Stimulated activated CD8-positive, alpha-beta memory T cell treated with anti-CD3 and anti-CD28 coated beads, Interleukin-7, amount 100 ng/mL, for 24 hours (primary cell): ENCODE measurements at places on chromosomes 5 and 9.

GRCh38 chr9:92983984-92984589 lies 36.8 kb downstream of the FGD3 start:
- no peak for DNase-seq

DNA sequence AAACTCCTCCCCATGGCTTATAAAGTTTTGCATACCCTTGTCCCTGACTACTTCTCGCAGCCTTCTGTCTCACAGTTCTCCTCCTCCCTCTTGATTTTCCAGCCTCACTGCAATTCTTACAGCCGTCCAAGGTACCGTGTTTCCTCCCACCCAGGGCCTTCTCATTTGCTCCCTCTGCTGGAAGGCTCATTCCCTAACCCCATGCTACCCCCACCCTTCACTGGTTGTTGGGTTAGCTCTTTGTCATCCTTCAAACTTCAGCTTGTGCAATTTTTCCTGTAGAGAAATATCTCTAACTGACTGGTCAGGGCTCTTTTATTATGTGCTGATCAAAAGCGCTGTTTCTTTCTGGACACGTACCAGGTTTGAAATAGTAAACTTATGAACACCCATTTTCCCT lies 329.2 kb downstream of the EBF1 start:
- DNase-seq: no peak

GRCh38 chr9:137626464-137626863 lies 7.7 kb downstream of the EHMT1 start:
- no peak for DNase-seq

GRCh38 chr5:15682122-15682521 lies 182.1 kb downstream of the FBXL7 start:
- no peak for DNase-seq

DNA sequence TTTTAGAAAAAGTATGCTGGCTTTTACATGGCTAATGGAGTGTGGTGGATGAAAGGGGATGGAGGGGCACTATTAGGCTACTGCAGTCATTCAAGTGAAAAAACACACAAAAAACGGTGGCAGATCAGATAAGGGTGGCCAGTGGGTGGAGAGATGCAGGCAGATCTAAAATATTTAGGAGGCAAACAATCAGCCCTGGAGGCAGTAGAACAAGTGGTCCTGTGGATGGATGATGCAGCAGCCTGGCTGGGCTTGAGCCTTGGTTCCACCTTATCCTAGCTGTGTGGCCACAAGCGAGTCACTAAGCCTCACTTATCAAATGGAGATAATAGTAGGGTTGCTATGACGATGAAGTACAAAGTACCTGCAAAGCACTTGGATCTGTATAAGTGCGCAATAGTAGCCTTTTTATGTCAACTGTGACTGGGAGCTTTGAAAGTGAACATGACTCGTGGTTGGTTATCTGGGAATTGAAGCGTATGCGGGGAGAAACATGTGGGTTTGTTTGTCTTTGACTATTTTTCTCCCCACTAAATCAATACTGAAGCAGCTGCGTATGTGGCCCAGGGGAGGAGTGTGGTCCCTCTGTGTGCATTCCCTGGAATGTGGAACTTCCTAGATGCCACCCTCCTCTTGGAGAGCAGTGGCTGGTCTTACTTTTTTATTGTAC lies 20.2 kb downstream of the NSG2 start:
- DNase-seq: no peak

GRCh38 chr5:125228363-125229070 lies 482.1 kb upstream of the ZNF608 start:
- DNase-seq: no peak

- no peak for DNase-seq
Measured at GRCh38 chr9:108156270-108156998, 666.9 kb upstream of the KLF4 start.

GRCh38 chr5:58871648-58872242 lies 288.9 kb downstream of the RAB3C start:
- DNase-seq: no peak

- no peak for DNase-seq
Measured at GRCh38 chr9:26684029-26684428, 208.6 kb downstream of the CAAP1 start.

GRCh38 chr9:112846528-112847488 lies 43.9 kb downstream of the SLC46A2 start:
- DNase-seq: no peak

DNA sequence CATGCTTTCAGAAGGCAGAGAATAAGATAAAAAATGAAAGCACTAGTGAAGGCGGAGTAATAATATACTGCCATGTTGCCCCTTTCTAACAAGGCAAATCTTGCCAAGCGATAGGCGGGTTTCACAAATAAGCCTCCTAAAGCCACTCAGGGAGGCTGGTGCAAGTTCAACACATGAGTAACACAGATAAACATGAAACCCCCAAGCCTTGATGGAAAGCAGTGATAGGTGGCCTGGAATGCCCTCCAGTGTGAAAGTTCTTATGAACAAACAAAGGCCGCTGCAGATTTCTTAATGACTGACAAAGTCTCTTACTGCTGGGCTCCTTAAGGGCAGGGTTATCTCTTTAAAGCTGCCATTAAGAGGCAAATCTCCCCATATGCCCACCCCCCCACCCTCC lies 154.7 kb downstream of the ZDHHC21 start:
- no peak for DNase-seq

GRCh38 chr5:80195837-80196400 lies 59.9 kb downstream of the SERINC5 start:
- DNase-seq: no peak

DNA sequence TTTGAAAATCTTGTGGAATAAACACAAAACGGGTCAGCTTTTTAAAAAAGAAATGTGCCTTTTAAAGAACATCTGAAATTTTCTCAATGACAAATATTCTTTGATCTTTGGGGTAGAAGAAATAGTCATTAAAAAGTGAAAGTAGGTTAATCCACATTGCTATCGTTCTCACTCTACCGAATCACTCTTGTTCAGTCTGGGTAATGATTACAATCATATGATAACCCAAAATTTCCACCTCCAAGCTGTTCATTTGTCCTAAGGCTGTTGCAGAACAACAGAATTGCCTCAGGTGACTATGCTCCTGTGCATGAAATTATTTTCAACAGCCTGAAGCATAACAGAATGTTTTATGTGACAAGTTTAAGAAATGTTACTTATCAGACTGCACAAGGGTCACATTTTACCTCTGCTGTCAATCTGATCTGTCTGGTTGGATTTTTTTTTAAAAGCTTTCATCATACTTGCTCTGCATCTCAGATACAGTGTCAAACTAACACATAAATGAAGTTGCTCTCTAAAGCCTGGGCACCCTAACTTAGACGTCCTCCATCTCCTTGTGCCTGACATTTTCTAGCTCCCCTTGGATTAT lies 227.3 kb downstream of the LURAP1L start:
- no peak for DNase-seq

DNA sequence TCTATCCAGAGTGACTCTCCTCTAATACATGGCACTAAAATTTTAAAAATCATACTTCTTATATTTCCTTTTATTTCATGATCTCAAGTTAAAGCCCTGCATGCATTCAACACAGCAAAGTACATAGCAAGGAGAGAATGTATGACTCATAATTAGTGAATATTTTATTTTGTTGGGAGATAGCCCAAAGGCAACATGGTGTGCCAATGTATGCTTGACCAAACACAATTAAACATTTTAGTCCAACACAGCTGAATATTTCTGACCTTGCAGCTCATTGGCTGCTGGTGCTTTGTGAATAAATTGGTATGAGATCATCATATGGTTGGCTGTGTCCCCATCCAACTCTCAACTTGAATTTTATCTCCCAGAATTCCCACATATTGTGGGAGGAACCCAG lies 103.5 kb downstream of the NPR3 start:
- no peak for DNase-seq

DNA sequence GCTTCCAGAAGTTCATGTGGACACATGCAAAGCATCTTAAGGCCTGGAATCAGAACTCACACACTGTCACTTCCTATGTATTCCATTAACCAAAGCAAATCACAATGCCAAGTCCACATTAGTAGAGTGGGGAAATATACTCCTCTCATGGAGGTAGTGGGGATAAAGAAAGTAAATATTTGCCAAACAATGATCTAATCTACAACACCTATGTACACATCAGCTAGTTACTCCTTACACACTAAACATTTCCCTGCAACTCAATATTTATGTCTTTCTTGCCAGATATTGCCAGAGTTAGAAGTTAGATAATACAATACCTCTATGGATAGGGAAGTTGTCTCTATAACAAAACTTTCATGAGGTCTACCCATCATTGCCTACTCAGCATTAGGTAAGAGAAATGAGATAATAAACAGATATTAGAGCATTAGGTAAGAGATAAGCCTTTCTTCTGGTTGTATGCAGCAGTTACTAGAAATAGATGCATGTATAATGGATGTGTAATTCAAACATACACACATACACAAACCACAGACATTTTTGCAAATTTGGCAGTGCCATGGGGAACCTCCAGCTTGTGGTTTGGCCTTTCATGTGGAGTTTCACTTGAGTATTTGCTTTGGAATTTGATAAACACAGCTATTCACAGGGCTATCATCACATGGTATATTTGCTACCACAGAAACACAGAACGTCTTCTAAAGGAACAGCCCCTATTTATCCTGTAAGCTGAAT lies 196.5 kb downstream of the TLE1 start:
- DNase-seq: no peak

- no peak for DNase-seq
Measured at GRCh38 chr5:133129950-133130349, 78.1 kb downstream of the HSPA4 start.

DNA sequence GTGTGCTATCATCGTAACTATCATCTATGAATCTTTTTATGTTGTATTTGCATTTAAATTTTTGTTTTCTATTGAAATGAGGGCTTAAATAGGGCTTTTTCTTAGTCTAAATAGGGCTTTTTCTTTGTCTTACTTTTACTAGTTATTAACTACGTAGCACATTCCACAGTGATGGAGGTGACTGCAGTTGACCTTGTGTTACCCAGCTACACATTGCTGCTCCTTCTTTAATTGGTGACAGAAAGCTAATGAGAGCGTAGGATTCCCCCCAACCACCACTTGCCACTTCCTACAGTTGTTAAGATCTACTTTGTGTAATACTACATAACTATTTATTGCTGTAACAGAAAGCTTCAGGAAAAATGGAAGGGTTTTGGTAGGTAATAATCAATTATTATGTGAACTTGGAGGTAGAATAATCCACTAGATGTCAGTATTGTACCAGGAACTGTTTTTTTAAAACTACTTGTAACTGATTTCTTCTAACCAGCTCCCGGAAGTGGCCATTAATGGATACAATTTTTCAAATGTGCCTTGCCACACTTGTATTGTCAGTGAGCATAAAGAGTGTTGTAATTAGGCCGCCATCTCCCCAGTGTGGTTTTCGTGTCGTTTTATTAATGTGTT lies 18.0 kb downstream of the MTRR start:
- DNase-seq: no peak

- DNase-seq: no peak
Measured at GRCh38 chr9:77764894-77765780, 117.0 kb upstream of the GNA14 start.

GRCh38 chr9:93406371-93406770 lies 45.1 kb upstream of the FAM120A start:
- DNase-seq: no peak

GRCh38 chr9:103226647-103227013 lies 231.5 kb downstream of the CYLC2 start:
- DNase-seq: no peak

DNA sequence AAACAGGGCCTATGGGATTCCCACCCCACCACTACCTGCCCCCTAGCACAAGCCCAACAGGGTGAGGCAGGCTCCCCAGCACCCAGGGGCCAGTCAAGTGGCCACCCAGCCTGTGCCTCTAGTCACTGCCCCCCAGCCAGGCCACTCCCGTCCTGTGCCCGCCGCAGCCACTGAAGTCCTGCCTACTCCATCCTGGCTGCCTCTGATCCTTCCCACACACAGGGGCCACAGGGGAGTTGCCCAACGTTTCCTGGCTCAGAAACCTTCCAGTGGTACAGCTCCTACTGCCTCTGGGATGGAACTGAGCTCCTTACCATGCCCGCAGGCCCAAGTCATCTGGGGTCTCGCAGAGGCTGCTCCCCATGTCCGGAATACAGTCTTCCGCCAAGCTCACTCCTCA lies 70.2 kb upstream of the STXBP1 start:
- DNase-seq: no peak

DNA sequence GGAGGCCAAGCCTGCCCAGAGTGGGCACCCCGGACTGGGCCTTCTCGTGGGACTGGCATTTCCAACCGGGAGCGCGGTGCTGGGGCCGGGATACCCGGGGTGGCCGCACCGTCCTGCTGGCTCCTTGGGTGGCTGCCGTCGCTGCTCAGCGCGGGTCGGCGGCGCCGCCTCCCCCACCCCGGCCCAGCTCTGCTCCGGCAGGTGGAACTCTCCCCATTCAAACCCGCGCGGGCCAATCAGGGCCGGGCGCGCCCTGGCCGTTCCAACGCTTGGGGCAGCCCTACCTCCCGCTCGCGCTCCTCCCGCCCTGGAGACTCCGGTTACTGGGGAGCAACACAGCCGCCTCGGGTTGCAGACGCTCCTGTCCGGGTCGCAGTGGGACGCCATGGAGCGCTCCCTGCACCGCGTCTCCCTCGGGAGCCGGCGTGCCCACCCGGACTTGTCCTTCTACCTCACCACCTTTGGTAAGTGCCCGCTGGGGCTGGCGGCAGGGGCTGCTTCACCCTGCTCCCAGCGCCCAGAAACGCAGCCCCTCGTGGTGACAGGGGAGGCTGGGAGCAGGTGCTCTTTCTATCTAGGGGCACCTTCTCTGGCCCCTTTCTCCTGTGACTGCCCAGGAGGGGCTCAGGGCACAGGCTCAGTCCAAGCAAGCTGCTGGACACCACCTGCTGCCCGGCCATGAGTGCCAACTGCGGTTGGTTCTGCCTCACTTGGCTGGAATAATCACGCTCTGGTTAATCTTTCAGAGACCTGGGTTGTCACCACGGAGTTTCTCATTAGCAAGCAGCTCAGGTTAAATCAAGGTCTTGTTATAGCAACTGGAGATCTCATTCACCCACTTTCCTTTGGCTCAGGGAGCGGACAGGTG lies at the start of gene RGS3:
Gene RGS3, plus strand, starts transcription at position 310 of the 868 bp plus-strand sequence. Its CDS starts 76 bp downstream, at position 386.
- DNase-seq: no peak

DNA sequence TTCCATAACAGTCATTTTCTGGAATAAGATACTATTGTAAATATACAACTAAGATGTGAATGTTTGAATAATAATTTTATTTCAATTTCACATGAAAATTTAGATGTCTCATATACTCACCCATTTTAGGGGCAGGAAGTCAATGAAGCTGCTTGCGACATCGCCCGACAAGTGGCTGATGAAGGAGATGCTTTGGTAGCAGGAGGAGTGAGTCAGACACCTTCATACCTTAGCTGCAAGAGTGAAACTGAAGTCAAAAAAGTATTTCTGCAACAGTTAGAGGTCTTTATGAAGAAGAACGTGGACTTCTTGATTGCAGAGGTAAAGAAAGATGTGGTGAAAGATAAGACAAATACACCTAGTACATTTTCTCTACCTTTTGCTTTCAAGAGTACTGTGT lies 8.6 kb downstream of the BHMT start:
- DNase-seq: no peak

DNA sequence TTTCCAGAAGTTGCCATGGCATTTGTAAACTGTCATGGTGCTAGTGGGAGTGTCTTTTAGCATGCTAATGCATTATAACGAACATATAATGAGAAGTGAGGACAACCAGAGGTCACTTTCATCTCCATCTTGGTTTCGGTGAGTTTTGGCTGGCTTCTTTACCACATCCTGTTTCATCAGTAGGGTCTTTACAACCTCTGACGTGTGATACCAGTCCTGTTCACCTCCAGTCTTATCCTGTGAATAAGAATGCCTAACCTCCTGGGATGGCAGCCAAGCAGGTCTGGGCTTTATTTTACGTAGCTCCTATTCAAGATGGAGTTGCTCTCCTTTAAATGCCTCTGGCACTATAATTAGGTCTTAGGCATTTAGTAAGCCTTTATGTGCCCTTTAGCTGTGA lies 20.4 kb upstream of the RFK start:
- DNase-seq: no peak

- no peak for DNase-seq
Measured at GRCh38 chr5:160188141-160189015, 40.9 kb upstream of the FABP6 start.
